ENCODE measurements at places on chromosomes 6 and 20.

- DNase-seq = no peak
Measured at GRCh38 chr20:20317621-20318364, 50.1 kb upstream of the INSM1 start.

- no peak for DNase-seq
Measured at GRCh38 chr20:54337144-54337543, 129.3 kb downstream of the PFDN4 start.

DNA sequence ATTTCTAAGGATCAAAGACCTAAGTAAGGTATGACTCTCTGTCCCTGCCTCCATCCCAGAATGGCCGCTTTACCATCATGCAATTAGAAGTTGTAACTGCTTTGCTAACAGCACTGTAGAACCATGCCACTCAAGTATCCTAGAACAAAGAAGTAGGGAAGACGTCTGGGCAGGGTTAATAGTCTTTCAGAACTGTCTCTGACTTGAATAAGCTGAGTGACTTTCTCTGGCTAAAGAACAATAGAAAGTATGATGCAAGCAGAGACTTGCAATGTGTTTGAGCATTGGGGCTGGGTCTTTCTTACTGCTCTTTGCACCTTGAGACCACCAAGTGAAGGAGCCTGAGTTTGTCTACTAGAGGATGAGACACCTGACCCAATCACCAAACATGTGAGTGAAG, 279.6 kb upstream of the JAG1 start:
- no peak for DNase-seq

DNA sequence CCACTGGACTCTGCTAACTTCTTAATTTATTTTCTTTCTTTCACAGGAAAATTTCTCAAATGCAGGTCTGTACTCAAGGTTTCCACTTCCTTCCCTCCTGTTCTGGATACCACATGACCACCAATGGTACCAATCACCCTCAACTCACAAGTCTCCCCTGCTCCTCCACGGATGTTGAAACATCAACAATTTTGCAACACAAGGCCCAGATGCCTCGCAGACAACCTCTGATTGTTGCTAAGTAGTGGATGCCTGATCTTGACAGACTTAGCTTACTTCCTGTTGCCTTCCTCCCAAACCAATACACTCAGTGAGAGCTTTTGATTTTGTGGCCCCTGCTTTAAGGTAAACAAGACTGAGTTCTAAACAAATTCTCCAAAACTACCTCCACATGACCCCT, 146.6 kb downstream of the FRK start:
- no peak for DNase-seq

DNA sequence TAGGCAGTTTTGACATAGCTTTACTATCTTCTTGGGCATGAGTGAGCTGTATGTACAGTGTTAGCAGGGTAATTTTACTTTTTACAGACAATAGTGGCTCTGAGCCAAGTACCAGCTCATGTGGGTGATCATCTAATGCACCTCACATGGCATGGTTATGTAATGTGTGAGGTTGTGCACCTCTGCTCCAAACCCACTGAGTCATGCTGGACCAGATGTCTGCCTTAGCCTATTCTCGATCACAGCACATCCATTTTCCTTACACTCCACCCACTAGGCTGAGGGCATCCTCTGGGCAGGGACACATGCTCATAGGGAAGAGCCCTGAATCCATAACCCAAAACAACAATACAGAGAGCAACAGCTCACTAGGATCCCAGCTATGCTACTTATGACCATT, 71.6 kb upstream of the FBXL4 start:
- no peak for DNase-seq

All from A673 (cell line).